ENCODE measurements at places on chromosomes 6 and 20.

DNA sequence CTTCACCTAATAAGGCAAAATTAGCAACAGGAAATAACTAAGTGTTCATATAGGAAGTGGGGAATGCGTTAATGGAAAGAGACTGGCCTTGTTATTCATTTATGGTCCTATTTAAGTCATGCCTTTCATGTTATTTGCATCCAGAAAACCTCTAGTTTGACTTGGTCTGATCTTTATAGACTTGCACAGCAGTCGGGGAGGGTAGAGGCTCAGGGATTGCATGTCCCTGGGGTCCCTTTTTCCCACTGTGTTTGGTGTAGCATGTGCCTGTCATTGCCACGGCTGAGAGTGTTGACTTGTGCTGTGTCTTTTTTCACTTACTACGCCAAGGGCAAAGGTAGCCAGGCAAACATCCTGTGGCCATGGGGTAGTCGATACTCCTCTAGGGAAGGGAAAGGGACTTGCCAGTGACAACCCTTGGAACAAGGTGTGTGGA lies 105.4 kb upstream of the RIN2 start:
- no peak for DNase-seq

- DNase-seq, result no peak
These were observed 210.3 kb downstream of the PLCB1 start for GRCh38 chr20:8342391-8342790.

GRCh38 chr20:10978019-10978702 lies 304.4 kb upstream of the JAG1 start:
- DNase-seq, result no peak

DNA sequence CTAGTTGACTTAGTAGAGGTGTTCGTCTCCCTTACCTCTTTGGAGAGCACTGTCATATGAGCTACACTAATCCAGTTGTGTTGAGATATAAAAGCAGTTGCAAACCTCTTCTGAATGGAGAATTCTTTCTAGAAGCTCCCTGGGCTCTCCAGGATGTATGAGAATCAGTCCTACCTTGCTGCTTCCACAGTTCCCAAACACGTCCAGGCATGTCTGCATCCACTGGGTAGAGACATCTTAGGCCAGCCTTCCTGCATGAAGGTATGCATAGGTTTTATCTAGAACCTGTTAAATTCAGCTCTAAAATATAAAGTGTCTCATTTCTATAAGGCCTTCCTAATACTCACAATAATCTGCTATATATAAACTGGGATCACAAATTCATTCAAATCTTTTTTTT lies 297.7 kb downstream of the CDC5L start:
- no peak for DNase-seq
